Left kidney (tissue), 8 donors: ENCODE measurements at places on chromosomes 5 and 9. TPM values are rescaled to one million over a fixed set of nuclear protein-coding genes. Genes with fewer than 3 reads are reported as not detected.

Gene PCDHB16
- 8.1 TPM for polyA plus RNA-seq

Gene TSLP
- 0.10 TPM for polyA plus RNA-seq

Gene SEMA6A
- 72.5 TPM for polyA plus RNA-seq

Gene PCDHA9
- 0.03 TPM for polyA plus RNA-seq

Gene FGF1
- 17.4 TPM for polyA plus RNA-seq

Gene GNAQ
- polyA plus RNA-seq = 66.5 TPM

Gene FOXI1
- 4.8 TPM for polyA plus RNA-seq

Gene PDZD2
- 22.1 TPM for polyA plus RNA-seq
